ENCODE measurements at places on chromosomes 12 and 14.

DNA sequence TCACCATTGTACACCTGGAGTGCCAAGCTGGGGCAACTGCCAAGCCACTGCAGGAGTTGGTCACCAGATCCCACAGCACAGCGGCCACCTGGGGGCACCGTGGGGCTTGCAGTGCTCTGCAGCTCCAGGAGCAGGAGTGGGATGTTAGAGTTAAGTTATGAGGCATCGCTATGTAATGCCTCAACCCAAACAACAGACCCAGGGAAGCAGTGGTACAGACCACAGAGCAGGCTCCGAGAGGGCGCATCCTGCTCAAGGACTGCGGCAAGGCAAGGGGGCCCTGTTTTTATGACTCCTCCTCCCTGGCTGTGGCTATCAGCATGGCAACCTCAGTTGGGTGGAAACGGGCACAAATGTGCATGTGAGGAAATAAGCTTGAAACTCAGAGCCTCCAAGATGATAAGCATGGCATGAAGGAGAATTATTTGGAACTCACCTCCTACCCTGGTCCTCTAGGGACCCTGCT, 63.1 kb downstream of the ARL6IP4 start:
- peak; percentile 81 for DNase-seq

DNA sequence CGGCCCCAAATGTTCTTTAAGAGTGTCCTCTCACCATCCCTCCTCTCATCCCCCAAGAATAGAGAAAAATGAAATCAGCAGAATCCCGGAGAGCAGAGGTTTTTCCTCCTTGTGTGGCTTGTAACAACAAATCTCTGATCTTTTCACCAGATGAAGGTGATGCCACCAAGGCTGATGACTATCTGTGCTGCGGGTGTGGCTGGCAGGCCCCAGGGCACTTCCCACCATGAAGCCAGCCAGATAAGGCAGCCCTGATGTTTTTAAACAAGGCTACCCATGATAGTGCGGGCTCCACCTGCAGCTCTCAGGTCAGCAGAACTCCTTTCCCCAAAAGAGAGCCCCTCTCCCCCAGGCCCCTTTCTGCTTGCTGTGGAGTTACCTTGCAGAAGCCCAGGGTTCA, 58.0 kb upstream of the PARP11 start:
- no peak for DNase-seq

DNA sequence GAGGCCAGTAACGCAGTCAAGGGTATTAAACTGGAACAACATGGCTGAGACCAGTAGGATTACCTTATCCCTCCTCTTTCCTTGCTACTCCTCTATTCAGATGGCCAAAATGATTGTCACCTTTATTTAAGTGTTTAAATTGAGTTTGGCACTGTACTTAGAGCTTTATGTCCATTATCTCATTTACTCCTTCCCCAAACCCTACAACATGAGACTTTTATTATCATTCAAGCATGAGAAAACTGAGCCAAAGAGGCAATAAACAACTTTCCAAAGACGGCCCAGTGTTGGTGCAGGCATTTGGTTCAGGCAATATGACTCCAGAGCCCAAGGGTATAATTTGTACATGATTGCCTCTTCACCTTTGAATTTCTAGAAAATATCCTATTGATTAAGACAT, 370.9 kb upstream of the KITLG start:
- DNase-seq = no peak

DNA sequence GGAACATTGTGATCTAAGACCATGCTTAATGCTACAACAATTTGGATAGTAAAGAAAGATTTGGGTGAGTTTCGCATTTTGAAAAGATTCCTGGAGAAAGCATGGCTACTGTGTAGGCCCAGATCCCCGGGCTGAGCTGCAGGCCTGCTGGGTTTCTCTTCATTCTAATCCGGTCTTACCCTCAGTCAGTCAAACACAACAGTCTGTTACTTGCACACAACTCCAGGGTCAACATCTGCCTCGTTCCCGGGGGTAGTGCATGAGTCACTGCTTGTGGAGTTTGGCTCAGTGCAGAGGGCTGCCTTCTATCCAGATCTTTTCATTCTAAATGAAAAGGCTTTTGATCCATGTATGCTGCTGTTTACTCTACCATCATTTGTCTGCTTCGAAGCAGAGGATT, 60.4 kb upstream of the SEL1L start:
- no peak for DNase-seq

DNA sequence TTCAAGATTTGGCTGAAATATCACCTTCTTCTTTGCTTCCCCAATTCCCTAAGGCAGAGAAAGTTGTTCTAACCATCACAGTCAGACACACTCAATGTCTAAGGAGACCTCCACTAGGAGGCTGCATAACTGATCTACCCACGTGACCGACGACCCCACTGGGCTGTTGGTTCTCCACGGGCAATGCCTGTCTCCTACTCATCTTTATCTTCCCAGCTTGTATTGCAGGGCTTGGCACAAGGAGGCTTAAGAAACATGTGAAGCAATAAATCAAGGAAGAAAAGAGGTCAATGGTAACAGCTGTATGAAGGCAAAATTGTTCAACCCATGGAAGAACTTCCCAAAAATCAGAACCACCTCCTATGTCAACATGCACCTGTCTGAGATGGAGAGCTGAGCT, 27.1 kb downstream of the NT5DC3 start:
- DNase-seq = no peak

DNA sequence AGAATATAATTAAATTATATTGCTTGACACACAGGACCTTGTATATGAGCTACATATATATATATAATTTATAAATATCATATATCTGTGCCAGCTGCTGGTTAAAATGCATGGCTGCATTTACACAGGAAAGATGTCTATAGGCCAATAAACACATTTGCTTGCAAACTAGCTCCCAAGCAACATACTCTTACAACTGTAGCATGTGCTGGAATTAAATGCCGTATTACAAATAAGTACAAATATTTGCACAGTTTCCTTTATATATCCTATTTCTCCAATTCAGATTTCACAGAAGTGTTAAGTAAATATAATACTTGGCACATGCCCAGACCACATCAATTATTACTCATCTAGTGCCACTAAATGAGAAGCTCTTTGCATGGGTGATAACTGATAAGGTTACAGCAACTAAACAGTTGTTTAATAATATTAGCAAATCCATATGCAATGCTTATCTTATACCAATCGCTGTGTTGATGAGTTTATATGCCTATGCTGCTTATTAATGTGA, 66.7 kb upstream of the E2F7 start:
- DNase-seq = no peak

DNA sequence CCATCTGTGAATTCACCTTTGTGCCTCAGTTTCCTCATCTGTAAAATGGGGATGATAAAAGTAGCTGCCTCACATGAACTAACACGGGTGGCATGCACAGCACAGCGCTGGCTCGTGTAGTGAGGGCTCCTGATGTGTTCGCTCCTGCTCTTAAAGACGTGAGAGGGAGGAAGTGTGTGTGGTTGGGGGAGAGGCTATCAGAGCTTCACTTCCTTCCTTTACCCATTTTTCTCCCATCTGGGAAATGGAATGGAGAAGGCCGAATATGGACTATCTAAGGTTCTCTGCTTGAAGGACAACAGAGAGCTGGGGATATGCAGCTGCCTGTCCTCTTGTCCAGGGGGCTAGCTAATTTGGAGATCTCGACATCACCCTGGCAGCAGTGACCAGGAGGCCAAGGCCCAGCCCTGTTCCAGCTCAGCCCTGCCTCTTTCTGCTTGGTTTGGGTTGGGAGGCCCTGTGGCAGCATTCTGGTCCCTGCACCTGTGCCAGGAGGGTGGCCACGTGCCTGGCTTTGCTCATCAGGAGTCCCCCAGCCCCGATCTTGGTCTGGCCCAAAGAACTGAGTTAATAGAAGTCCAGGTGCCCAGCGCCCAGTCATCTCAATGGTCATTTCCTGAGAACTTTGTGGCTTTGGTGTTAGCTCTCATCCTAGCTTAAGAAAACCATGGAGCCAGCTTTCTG, 44.5 kb upstream of the ESRRB start:
- DNase-seq = no peak

DNA sequence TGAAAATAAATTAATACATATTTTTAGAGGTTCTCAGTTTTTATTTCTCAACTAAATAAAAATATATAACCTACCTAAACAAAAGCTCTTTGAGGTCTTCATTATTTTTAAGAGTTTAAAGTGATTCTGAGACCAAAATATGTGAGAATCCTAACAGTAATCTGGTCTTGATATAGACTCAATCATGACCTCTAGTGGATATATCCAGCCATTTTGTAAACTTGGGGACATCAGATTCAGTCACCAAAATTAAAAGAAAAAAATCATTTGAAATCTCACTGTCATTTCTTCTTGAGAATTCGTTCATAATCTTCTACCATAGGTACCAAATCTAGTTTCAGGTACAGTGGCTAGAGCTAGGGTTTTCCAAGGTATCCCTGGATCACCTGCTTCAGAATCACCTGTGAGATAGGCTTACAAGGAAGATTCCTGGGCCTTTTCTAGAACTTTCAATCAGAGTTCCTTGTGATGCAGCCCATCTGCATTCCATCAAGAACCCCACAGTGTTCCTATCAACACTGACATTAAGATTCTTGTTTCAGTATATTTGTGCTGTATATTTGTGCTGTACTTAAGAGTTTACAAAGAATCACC, 214.9 kb downstream of the ADAMTS20 start:
- peak; percentile 44 for DNase-seq
